GM12891 (cell line): ENCODE measurements at places on chromosomes 5 and 9.

GRCh38 chr9:116939614-116940013 is 252.5 kb downstream of the TRIM32 start:
- DNase-seq: no peak

DNA sequence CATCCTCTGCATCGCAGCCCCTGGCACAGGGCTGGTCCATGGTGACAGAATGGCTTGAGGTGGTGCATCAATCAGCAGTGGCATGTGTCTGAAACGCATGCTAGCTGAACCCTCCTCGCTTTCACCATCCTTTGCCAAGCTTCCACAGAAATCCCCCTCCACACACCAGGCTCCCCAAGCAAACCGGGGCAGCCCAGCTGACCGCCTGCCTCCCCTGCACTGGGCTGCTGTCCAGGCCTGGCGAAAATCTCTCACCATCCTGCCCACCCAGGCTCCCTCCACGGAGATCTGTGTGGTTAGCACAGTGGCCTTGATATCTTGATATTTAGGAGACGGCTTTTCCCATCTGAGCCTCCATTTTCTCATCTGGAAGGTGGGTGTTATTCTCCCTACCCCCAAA is 905 bp upstream of the HRH2 start:
- no peak for DNase-seq

DNA sequence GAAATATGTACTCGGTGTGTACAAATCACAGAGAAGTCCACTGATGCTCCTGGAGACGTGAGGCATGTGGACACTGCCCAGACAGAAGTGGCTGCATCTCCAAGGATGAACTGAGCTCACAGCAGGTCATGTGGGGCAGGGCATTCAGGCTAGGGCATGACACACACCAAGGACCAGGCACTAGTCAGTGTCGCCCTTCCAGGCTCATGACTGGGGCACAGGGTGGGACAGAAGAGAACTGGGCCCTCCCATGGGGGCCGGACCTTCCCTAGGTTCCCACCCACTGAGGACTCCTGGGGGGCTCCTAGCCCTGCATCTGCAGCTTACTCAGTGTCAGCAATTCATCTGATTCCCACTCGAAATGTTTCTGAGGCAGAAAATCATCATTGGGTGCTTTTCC is 256.8 kb upstream of the IRX4 start:
- DNase-seq: no peak

DNA sequence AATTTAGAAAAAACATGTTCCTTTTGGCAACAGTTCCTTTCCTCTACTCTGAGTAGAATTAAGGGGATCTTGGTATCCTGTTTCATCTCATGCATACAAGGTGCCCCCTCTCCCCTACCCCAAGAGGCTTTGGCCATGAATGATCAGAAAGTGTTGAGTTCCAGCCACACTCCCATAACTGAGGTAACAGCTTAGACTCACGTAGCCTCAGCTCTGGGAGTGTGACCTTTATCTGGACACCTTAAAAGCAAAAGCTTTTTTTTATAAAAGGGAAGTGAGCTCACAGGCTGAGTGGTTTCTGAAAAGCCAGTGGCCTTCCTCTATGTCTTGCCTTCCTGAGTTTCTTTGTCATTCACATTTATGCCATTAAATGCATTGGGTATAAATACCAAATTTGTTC is 900 bp upstream of the HAVCR2 start:
- peak; percentile 19 for DNase-seq

DNA sequence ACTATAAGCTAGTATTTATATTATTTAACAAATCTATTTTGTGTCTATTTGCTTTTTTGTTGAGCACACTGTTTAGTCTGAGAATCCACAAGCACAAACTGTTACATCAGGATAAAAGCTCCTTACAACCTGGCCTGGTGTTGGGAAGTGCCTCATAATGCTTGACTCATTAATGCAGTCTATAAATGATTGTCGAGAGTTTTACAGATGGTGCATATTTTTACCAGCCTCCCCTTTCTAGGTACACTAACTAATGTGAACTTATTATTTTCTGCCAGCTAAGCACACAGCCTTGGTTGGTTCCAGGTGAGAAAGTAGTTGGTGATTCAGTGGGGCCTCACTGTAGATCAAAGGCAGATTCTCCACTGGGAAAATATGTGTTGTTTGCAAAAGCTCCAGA is 151.0 kb upstream of the ADAMTS16 start:
- no peak for DNase-seq

DNA sequence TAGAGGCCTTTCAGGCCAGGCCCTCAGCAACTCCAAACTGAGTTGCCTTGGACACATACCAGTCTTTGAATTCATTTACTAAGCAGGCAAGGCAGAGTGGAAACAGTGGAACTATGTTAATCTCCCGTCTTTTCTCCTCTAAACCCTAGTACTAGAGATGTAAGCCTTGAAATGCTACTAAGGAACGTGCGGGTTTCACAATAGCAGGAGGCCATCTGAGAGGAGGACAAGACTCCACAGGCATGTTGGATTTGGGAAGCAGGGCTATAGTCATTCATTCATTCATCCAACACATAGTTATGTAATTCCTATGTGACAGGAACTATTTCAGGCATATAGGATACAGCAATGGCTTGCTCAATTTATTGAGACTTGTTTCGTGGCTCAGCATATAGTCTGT is 3.3 kb upstream of the OCLN start:
- no peak for DNase-seq
